ENCODE measurements at places on chromosomes 13 and 19. TPM values are rescaled to one million over a fixed set of nuclear protein-coding genes. Genes with fewer than 3 reads are reported as not detected.

Gene SULT2B1
- 0.87 TPM for total RNA-seq

Gene ZSCAN4
- total RNA-seq: not detected

Gene HPN
- total RNA-seq: 1.1 TPM

Gene FLT1
- total RNA-seq: 5.7 TPM

Gene DNMT1
- 48.7 TPM for total RNA-seq

Gene CYP2A7
- total RNA-seq: not detected

Gene PBX4
- total RNA-seq: 2.5 TPM

Gene VSTM1
- not detected for total RNA-seq

Gene FXYD7
- total RNA-seq: not detected

Gene LILRA1
- not detected for total RNA-seq

Gene NPAS1
- 0.37 TPM for total RNA-seq

GRCh38 chr13:28089065-28089464, 11.3 kb downstream of the FLT3 start:
- no peak for DNase-seq

DNA sequence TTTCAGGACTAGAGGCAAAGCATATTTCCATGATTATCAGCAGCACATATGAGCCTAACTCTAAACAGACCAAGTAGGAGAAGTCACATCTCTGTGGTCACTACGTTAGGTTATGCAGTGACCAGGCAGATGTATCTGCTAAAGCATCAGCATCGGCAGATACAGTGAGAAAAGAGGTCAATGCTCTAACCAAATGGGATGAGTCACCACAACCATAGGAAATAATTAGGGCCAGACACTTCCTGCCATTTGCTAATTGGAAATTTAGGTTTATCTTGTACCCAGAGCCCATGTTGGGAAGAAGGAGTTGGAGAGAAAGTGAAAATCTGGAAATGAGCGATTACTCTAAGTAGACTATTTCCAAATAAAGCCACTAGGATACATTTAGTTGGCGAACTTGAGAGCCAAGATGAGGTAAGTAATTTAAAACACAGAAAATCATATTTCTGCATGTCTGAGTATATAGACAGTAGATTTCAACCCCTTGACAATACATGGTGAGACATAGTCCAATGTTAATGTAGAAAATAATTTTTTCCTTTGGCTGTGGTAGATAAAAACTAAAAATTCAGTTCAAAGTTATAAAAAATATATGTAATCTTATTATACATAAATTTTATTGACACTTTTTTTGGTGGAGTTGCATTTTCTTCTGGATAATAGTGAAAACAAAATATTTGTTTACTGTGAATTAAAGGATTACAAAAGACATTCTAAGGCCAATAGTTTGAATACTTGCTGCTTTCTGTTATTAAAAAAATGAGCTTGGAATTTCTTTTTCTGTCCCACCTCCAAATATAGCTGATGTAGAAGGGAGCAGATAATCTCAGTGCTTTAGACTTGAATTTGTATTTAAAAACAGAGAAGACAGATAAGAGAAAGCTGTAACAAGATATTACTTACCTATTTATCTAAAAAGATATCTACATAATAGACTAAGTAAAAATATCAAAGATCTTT, 104.4 kb upstream of the CSNK1A1L start:
- no peak for DNase-seq

DNA sequence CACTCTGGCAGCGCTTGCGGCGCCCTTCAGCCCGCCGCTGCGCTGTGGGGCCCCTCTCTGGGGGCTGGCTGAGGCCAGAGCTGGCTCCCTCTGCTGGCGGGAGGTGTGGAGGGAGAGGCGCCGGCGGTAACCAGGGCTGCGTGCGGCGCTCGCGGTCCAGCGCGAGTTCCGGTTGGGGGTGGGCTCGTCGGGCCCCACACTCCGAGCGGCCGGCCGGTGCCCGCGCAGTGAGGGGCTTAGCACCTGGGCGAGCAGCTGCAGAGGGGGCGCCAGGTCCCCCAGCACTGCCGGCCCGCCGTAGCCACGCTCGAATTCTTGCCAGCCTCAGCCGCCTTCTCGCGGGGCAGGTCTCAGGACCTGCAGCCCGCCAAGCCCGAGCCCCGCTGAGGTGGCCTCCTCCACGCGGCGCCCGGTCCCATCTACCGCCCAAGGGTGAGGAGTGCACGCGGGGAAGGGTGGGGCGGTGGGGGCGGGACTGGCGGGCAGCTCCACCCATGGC, 879.0 kb upstream of the SLITRK5 start:
- DNase-seq: no peak

GRCh38 chr13:39577838-39578491, 25.0 kb downstream of the LHFPL6 start:
- no peak for DNase-seq

GRCh38 chr13:51624695-51625345, 40.6 kb downstream of the WDFY2 start:
- no peak for DNase-seq

GRCh38 chr13:95745289-95745688, 68.3 kb downstream of the DNAJC3 start:
- DNase-seq: no peak

DNA sequence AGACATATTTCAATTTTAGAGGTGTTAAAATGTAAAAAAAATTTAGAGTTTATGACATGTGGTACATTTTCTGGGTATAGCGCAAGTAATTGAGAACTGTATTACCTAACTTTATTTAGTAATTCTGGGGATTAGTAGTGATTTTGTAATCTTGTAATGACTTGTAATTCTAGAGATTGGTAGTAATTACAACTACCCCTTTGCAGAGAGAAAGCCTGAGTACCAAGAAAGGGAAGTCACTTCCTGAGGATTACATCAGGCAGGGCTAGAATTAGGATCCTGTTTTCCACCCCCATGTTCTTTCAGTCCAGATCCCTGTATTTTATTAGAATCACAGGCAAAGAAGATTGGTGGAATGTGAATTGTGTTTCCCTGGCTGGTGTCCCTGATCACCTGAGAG, 274.9 kb downstream of the KCNRG start:
- DNase-seq: no peak

GRCh38 chr19:48510421-48511268, 990 bp downstream of the LMTK3 start:
- peak; percentile 74 for DNase-seq

- peak; percentile 72 for DNase-seq
These were observed 926 bp downstream of the PRR12 start for GRCh38 chr19:49591731-49592485.

GRCh38 chr13:113846636-113847318, 17.1 kb downstream of the GAS6 start:
- no peak for DNase-seq

- DNase-seq: peak; percentile 48
These were observed 40.6 kb upstream of the EEF1AKMT1 start for GRCh38 chr13:20814224-20814910.

GRCh38 chr19:28117143-28117542, 1095.8 kb downstream of the UQCRFS1 start:
- DNase-seq: no peak

- no peak for DNase-seq
These were observed 6.1 kb downstream of the APLP1 start for GRCh38 chr19:35874392-35874930.

All from left colon (tissue), 2 donors.